SJSA1 (cell line): ENCODE measurements at places on chromosomes 6 and 20. TPM values are rescaled to one million over a fixed set of nuclear protein-coding genes. Genes with fewer than 3 reads are reported as not detected.

C6orf141 gene
- total RNA-seq = not detected in 2 replicates

SLC13A3 gene
- not detected in 2 replicates for total RNA-seq

SLC4A11 gene
- 0.24 TPM in 1 of 2 replicates, not detected in the other for total RNA-seq

SLC35F1 gene
- 0.05 TPM in 1 of 2 replicates, not detected in the other for total RNA-seq

XKR7 gene
- not detected in 2 replicates for total RNA-seq

TNNC2 gene
- total RNA-seq = not detected in 2 replicates

PDE10A gene
- 1.7 and 2.4 TPM in 2 replicates for total RNA-seq

PRKN gene
- total RNA-seq = not detected in 2 replicates

NKX2-4 gene
- 21.4 and 23.9 TPM in 2 replicates for total RNA-seq

GINM1 gene
- 52.4 and 56.4 TPM in 2 replicates for total RNA-seq

PLCG1 gene
- total RNA-seq = 49.4 and 69.1 TPM in 2 replicates

DNA sequence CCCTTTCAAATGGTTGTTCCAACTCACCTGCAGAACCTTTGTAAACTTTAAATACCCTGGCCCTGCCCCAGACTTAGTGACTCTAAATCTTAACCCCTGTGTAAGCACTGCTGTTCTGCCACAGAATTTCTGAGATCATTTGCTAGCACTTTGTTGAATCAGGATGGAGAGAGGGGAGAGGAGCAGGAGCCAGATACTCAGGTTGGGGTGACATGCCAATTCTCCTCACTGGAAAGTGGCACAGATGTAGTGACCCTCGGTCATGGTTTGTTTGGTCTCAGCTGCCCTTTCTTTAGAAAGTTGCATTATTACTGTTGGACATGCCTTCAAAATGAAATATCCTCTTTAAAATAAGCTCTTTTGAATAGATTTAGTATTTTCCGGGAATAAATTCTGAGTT lies 168.0 kb downstream of the ZFAND3 start:
- DNase-seq = no peak

DNA sequence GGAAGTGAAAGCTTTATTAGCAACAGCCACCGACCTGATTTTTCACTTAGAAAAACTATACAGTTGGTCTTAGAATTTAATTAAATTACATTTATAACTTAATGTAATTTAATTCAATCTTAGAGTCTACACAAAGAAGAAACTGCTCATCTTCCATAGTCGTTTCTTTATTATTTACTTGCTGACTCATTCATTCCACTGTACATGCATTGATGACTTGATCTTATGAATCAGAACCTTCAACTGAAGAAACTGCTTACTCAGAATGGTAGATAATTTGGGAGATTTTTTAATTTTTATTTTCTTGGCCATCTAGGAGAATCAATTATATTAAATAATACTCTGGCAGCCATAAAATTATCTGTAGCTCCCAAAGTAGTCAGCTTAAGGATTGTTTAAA lies 1021.6 kb upstream of the FLRT3 start:
- DNase-seq = no peak

GRCh38 chr6:26361544-26361943 lies 3.5 kb upstream of the BTN3A2 start:
- no peak for DNase-seq

GRCh38 chr6:13553646-13554045 lies 20.8 kb upstream of the SIRT5 start:
- peak; percentile 60 for DNase-seq

DNA sequence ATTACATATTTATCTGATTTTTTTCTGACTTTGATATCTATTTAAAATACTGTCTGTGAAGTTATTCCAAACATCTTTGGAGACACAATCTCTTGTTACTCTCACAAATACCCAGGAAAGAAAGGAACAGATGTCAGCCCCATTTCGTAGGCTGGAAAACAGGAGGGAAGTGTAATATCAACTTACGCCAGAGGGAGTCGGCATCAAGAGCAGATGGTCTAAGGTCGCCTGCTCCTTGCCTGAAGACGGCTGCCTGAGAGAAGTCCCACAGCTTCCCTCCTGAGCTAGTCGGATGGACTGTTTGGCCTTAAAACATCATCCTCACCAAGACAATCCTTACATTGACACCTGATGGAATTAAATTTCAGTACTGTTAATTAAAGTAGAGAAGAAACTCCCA lies 13.4 kb downstream of the CST7 start:
- DNase-seq = no peak

- no peak for DNase-seq
Measured at GRCh38 chr6:132190815-132191175, 210.5 kb downstream of the MOXD1 start.

DNA sequence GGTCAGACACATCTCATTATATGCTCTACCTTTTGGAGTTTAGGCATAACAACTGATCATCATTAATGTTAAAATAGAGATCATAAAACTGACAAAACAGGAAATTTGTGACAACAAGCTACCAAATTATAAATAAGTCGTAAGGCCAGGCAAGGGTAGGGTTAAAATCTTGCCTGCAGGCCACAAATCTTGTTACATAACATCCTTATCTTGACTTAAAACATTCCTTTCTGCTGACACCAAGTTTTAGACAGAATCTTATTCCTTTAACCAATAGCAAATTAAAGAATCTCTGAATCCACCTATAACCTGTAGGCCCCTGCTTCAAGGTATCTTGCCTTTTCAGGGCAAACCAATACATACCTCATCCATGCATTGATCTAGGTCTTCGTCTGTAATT lies 32.5 kb upstream of the NKAIN2 start:
- no peak for DNase-seq

DNA sequence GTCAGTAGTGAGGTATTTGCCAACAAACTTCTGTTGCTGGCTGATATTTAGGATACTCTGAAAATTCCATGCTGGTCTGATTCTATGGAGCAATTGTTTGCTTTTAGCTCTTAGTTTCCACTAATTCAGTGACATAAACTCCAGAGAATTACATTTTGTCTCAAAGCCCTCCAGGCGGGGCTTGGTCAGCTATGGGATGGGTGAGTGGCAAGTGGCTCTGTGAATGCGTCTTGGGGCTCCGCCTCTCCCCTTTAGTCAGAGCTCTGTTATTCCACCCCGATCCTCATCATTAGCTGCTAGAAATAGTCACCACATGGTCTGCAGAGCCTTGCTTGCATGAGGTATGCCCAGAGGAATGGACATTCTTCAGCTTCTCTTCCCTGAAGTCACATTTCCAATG lies 540.6 kb downstream of the QKI start:
- peak; percentile 55 for DNase-seq

- no peak for DNase-seq
Measured at GRCh38 chr20:59075934-59076508, 33.4 kb upstream of the PRELID3B start.

DNA sequence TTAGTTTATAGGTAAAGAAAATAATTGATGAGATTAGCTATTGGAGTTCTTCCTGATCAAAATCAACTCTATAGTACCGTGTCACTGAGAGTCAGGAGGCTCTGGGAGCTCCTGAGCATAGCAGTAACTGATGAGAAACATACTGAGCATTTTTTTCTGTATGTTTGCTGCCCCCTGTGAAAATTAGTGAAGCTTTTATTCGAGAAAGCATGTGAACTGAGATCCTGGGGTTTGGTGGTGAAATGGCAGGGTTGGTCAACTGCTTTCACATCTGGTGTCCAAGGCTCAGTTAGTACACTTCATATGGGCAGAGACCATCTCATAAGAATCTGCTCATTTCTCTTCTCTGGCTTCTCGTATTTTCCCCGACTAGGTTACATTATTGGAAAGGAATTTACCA lies 4.1 kb upstream of the ABT1 start:
- no peak for DNase-seq

GRCh38 chr6:157806856-157807215 lies 16.2 kb upstream of the SNX9 start:
- no peak for DNase-seq

DNA sequence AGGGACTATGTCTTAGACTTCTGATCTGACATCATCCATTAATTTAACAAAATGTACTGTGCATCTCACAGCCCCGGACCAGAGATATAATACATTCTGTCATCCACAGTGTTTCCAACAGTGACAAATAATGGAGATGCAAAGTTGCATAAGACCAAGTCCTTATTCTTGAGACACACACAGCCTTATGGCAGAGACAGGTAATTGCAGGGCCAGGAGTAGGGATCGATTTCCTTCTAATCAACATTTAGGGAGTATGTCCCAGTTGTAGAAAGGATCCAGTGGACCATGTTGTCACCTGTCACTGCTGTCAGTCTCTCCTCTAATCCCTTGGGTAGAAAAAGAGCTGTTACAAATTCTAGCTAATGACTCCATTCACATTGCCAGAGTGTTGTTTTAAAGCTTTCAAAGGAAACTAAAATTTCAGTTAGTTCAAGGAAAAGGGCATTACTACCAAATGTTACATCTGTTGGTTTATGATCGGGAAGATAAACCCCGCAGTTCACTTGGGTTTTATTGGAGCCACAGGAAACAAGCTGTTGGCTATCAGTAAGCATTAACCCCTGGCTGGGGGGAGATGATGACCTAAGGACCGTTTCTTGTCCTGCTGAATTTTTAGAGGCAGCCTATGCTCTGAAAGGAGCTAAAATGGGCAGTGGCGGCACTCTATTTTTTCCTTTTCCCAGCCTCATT lies 111.4 kb upstream of the ATXN1 start:
- DNase-seq = no peak

DNA sequence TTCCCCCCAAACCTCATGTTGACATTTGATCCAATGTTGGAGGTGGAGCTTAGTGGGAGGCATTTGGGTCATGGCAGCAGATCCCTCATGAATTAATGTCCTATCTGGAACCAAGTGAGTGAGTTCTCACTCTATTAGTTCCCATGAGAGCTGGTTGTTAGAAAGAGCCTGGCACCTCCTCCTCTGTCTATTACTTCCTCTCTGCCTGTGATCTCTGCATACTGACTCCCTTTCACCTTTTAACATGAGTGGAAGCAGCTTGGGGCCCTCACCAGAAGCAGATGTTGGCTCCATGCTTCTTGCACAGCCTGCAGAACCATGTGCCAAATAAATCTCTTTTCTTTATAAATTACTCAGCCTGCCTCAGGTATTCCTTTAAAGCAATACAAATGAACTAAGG lies 127.3 kb upstream of the RALGAPA2 start:
- DNase-seq = no peak

DNA sequence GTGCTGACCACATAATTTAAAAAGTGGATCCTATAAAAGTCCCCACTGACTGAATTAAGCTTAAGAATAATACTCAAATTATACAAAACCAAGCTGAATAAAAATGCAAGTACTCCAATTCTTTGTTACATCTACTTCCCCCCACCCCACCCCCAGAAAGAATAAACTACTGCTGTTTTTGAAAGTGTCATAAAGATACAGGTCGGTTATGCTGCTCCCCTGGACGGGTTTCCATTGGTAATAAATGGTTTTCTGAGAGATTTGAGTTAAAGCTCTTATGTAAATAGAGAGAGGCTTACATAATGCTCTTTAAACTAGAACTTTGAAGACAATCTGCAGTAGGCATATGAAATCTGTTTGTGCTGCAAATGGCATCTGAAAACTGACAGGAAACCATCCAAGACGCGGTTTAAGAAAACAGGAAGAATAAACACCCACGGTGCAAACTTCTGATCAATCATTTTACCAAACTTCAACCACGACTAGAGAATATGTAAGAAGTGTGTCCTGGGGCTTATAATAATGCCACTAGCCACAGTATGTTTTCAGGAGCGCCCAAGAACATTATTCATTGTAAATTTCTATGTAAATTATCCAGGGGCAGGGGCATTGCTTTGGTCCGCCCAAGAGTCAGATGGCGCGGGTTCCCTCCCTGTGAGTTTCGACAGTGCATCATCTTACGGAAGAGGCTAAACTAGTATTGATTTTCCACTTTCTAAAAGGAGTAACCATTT lies 10.8 kb upstream of the POU3F2 start:
- no peak for DNase-seq

GRCh38 chr6:15500078-15500740 lies 162.6 kb downstream of the DTNBP1 start:
- DNase-seq = no peak

GRCh38 chr20:1809131-1809572 lies 86.1 kb upstream of the SIRPA start:
- DNase-seq = peak; percentile 86

GRCh38 chr6:1105833-1106400 lies 206.0 kb upstream of the FOXQ1 start:
- DNase-seq = no peak

DNA sequence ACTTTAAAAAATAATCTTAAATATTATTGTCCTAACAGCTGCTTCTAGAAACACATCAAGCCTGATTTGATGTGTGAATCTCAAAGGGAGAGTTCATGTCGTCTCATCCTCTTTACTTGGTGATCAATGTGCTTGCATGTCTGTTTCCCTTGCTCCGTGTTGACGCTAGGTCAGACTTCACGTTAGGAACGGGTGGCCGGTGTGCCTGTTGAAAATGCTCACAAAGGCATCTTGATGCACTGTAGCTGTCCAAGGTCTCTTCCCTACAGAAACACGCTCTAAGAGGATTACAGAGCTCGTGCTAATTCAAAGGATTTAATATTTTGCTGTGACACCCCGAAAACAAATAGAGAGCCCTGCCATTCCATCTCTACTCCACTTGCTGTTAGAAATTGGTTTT lies 84.6 kb downstream of the ID4 start:
- DNase-seq = no peak

DNA sequence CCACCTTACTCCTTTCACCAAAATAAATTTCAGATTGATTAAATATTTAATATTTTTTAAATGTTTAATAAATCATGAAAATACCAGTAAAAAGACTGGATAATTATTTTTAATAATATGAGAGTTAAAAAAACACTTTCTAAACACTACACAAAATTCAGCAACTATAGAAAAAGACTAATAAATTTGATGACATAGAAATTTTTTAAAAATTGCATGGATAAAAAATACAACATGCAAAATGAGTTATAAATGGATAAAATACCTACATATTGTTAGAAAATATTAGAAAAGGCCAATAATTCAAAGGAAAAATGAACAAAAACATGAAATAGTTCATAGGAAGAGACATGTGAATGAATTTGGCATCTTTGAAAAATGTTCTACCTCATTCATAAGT lies 101.0 kb upstream of the EDN1 start:
- no peak for DNase-seq

DNA sequence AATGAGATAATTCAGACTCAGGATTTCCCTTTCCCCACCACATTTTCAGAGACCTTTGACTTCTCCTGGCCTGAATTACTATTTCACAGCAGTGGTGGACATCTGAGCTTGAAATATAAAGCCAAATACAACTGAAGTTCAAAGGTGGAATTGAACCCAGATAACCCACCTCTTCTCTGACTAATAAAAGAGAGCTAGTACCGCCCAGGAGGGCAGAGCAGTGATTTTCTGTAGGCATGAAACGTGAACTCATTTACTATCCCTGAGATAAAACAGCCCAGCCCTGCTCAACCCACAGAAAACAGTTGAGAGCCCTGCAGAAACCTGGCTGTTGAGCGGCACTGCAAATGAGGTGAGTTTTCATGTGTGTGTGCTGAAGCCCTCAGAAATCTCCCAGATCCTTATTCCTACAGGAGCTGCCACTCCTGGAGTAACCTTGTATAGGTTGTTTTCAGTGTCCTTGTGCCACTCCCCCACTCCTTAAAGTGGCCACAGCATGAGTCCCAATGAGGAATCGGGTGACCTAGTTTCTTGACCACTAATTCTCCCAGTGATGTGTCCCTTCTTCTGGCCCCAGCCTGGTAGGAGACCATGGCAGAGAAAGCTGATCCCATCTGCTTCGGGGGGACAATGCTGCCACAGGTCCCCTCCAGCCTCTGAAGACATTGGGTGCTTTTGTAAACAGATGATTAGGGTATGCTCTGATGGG lies 99.2 kb downstream of the NOL4L start:
- no peak for DNase-seq

GRCh38 chr6:99592900-99593299 lies 13.7 kb upstream of the PRDM13 start:
- no peak for DNase-seq
